ENCODE measurements at places on chromosomes 2 and 18.

DNA sequence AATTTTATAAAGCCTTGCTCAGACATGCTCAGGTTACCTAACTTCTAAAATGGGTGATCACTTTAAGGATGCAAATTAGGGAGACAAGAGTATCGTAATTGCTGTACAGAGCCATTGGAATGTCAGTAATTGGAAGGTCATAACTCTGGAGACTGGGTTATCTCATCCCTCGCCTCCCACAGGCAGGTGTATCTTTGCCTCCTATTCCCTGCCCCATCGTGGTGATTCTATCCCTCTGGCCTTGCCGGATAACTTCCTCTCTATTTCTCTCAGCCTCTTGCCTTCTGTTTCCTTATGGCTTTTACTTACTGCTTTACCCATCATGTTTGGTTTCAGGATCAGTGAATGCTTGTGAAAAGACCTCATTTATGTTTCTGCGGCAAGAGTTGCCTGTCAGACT is 2.5 kb downstream of the PDK1 start:
- no peak for DNase-seq

DNA sequence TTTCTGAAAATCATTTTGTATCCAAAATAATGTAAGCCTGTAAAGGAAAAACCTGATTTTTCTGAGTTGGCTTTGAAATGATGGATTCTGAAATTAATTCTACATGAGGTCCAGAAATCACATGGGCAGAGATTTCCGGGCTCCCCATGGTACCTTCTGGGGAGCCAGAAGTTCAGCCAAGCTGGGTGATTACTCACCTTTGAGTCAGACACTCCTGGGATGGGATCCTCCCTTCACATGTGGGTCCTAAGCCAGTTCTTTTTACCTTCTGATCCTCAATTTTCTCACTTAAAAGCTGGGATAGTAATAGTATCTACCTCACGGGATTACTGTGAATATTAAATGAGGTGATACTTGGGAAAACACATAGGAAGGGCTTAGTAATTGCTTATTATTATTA is 179.8 kb upstream of the EPAS1 start:
- no peak for DNase-seq

- no peak for DNase-seq
Measured at GRCh38 chr2:88350331-88351248, 101.9 kb downstream of the FOXI3 start.

DNA sequence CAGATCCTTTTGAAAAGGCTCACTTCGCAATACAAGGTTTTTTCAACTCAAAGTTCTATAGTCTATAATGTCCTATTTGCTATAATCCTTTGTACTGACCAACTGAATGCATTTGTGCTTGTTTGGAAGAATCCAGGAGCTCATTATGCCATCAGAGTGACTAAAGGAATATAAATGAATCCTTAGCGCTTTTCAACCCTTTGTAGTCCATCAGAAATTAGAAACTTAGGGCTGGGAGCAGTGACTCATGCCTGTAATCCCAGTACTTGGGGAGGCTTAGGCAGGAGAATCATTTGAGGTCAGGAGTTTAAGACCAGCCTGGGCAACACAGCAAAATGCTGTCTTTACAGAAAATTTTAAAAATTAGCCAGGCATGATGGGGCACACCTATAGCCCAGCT is 330.2 kb upstream of the CHAC2 start:
- no peak for DNase-seq

- DNase-seq = no peak
Measured at GRCh38 chr2:37653805-37654378, 17.6 kb downstream of the CDC42EP3 start.

DNA sequence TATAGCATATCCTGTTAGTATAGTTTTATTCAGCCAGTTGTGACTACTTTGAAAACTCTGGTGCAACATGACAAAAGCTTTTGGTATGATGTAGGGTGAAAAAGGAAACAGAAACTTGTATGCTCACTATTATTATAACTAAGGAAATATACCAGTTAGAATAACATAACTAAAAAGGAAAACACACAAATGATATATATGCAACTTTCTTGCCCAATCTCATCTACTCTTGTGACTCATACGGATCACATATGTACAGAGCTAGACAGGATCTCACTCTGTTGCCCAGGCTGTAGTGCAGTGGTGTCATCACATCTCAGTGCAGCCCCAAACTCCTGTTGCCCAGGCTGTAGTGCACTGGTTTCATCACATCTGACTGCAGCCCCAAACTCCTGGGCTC is 12.4 kb upstream of the TLK1 start:
- DNase-seq = no peak

All from NCI-H1092 (cell line).